CD8-positive, alpha-beta T cell (primary cell): ENCODE measurements at places on chromosomes 11 and 22.

GRCh38 chr11:94767701-94768601 is at the start of gene AMOTL1:
Gene AMOTL1 (plus strand): TSS chr11:94768356. CDS start chr11:94768512, 156 bp downstream.
- DNase-seq = peak; percentile 23

DNA sequence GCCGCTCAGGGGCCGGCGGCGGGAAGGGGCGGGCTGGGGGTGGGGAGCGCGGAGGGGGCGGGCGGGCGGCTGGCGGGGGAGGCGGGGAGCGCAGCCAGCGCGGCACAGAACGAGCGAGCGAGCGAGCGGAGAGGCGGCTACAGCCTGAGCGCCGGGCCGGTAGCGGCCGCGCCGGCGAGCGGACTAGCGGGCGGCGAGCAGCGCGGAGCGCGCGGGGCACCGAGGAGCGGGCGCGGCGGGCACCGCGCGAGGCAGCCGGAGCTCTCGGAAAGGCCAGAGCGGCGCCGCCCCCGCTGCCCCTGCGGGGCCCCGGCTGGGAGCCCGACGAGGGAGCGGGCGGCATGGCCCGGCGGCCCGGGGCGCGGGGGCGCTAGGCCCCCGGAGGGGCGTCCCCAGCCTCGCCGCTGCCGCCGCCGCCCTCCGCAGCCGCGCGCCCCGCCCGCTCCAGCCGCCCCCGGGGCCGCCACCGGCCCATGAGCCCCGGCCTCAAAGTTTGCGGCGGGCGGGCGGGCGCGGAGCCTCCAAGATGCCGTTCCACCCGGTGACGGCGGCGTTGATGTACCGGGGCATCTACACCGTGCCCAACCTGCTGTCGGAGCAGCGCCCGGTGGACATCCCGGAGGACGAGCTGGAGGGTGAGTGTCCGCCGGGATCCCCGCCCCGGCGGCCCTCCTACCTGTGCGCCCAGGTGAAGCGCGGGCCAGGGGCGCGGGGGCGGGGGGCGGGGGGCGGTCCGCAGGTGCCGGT is at the start of gene CABP7:
Gene CABP7, plus strand, starts transcription at position 105 of the 747 bp plus-strand sequence. Its CDS starts 422 bp downstream, at position 527.
- DNase-seq = no peak

DNA sequence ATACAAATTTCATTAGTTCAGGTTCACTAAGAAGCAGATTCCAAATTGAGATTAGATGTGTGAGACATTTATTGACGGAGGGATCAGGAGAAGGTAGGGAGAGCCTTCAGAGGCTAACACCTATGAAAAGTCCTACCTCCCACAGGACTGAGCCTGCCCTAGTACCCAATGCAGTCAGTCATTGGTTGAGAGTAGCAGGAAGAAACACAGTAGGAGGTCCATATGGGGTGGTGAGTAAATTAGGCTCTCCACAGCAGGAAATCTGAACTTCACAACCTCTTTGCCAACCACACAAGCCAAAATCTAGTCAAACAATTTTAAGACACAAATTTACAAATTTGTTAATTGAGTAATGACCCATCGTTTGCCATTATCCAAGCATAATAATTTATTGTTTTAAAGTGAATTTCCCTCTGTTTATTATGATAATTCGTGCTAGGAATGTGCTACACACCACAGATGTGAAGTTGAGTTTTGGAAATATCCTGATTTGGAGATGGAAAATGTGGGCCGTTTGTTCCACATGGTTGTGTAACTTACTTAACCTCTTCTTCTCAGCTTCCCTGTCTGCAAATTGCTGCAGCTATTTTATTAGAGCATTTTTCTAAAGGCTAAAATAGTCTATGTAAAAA is 542.1 kb downstream of the ETS1 start:
- DNase-seq = no peak

DNA sequence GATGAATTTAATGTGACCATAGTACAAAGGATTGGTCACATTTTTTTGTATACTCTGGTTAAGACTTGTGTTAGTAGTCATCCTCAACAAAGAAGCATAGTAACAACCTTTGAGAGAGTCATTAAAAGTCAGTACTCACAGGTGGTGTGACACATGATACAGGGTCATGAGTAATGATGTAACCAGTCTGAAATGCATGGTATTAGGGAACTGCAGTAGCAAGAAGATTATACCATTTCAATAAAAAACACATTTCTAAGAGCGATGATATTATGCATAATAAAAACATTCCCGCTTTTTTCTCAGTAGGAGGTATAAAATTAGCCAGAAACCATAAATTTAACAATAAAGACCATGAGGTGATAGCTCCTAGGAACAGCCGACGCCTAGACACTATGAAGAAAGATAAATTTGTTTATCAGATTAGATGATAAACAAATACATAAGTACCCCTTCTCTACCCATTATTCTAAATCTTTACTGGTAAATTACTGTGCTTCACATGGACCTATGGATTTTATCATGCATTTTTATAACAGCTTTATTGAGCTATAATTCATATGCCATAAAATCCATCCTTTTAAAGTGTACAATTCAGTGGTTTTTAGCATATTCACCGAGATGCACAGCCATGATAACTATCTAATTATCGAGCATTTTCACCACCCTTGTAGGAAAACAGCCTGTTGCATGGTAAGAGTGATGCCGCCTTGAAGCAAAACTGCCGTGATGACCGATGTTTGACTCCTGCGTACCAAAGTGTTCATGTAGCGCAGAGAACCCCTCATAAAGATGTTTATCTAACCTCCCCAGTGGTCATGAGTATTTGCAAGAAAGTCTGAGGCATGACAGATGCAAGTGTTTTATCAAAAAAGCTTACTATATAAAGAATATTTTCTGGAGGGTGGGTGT is 41.8 kb downstream of the TMPRSS5 start:
- DNase-seq = no peak

GRCh38 chr22:20174785-20175596 is 24.1 kb upstream of the CCDC188 start:
- DNase-seq = no peak
